Motor neuron (in vitro differentiated cells): ENCODE measurements at places on chromosomes 2 and 18.

DNA sequence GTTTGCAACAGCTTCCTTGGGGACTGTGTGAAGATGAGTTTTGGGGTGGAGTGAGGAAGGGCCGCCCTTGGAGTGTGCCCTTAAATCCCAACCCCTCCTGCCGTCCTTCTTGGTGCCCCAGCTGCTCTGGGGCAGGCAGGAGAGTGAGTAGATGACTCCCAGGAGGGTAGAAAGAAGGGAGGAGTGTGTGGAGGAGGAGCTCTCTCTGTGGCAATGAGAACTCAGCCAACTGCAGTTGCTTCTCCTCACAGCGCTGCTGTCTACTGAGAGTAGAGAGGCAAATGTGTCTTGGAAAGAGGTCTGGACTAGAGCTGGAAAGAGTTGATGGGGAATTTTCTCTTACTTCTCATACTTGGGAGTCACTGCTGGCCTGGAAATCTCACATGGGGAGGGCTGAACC is 21.8 kb upstream of the SIX2 start:
- no peak for ATAC-seq

- no peak for ATAC-seq
These were observed 35.8 kb downstream of the ANXA4 start for GRCh38 chr2:69777786-69778105.

GRCh38 chr2:43110442-43110871 is 115.9 kb downstream of the ZFP36L2 start:
- ATAC-seq, result peak; percentile 22

- no peak for ATAC-seq
These were observed 120.8 kb downstream of the GAREM1 start for GRCh38 chr18:32349728-32350395.

GRCh38 chr2:108907822-108908712 is 81.0 kb downstream of the EDAR start:
- ATAC-seq, result no peak

GRCh38 chr2:111626037-111626864 is 257.7 kb downstream of the ANAPC1 start:
- no peak for ATAC-seq

DNA sequence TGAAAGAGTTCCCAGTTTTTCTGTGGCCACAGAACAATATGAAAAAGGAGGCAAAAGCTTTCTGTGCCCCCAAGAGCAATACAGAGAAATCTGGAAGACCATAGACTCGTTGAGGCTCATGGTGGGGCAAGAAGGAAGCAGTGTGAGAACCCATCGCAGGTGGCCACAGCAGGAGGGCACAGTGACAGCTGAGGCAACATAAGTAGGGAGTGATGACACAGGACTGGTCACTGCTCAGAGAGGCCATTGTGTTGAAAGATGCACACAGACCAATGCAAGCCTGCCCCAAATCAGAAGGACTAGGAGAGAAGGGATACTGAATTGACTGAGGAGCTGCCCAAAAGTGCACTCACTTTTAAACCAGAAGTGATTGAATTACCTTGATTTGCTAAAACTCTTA is 483.6 kb downstream of the EPHA4 start:
- no peak for ATAC-seq

GRCh38 chr18:46028536-46028891 is 43.5 kb downstream of the PSTPIP2 start:
- ATAC-seq, result no peak

GRCh38 chr2:26696351-26696816 is 3.9 kb downstream of the KCNK3 start:
- ATAC-seq, result peak; percentile 60

- no peak for ATAC-seq
These were observed 187.1 kb upstream of the OSR1 start for GRCh38 chr2:19545507-19545906.

GRCh38 chr2:198337368-198337767 is 533.0 kb downstream of the PLCL1 start:
- ATAC-seq, result no peak

GRCh38 chr2:182077448-182078142 is 91.9 kb downstream of the PPP1R1C start:
- peak; percentile 85 for ATAC-seq

GRCh38 chr2:69083235-69083748 is 70.3 kb downstream of the ANTXR1 start:
- peak; percentile 48 for ATAC-seq

- no peak for ATAC-seq
These were observed 42.3 kb upstream of the FHOD3 start for GRCh38 chr18:36255072-36255698.

GRCh38 chr2:240384711-240385450 is 50.6 kb upstream of the GPC1 start:
- no peak for ATAC-seq

- ATAC-seq, result no peak
These were observed 59.9 kb downstream of the CRIM1 start for GRCh38 chr2:36415381-36416022.

DNA sequence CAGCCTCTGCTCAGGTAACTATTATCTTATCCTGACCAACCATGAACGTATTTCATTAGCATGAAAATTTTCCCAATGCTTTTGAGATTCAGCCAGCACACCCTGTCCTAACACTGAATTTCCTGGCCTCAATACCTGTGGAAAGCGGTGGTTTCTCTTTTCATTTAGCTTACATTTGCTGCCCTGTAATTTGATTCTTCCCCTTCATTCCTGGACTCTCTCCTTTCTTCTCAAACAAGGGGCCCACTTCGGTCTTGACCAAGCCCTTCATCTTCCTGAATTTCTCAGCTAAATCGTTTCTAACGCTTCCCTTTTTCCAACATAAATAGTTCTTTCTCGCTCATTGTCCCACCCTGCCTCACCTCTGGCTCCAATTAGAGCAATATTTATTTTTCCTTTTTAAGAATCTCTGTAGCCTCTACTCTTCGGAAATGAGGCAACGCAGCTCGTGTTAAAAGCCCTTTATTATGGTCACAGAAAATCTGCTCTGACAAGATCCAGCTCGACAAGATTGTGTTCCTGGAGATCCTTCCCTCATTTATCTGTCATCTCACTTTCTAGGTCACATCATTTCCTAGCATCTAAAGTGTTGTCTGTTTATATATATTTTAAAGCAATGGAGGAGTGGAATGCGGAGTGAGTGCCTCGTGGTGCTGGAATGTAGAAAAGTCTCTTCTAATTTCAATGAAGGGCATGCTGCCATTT is 49.5 kb upstream of the BCL11A start:
- ATAC-seq, result no peak

GRCh38 chr2:66387016-66387753 is 47.7 kb upstream of the MEIS1 start:
- no peak for ATAC-seq

DNA sequence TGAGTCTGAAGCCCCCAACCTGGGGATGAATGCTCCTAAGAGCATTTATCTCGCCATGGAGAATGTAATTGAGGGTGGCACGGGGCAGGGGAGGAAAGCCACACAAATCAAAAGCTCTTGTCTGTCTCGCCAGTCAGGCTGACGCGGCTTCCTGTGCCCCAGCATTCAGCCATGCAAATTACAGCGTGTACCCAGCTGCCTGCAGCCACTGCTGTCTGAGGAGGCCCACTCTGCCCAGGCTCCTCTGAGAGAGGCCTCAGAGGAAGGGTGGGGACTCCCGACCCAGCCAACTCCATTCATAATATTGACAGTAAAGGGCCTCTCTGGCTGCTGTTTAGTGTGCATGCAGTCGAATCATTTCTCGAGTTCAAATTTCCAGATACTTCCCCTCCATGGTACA is 22.0 kb downstream of the SMAD7 start:
- ATAC-seq, result peak; percentile 89

- ATAC-seq, result peak; percentile 94
These were observed 256.5 kb downstream of the TPGS2 start for GRCh38 chr18:36572135-36572856.

DNA sequence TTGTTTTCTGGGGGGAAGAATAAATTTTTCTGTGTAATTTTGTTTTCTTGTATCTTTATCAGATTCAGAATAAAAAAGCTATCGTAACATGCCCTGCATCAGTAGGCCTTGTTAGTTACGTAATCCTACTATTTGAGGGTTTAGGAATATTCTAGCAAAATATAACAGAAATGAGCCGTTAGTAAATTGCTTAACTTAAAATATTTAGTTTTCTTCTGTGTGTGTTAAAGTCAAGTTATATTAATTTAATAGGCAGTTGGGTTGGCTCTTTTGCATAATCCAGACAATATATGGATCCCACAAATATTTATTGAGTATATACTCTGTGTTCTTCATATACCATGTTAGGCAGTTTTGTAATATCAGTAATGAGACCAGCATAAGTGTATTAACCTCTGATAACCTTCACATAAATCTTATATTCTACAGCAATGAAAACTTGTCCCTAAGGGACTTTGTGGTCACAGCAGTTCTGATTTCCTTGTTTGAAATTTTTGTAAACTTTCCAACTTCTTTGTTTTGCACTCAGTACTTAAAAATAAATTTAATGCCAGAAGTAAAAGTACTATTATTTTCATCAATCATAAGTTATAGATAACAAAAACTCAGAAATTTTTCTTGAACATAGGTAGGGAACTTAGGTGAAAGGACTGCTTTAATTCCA is 151.9 kb downstream of the FMNL2 start:
- ATAC-seq, result no peak

- no peak for ATAC-seq
These were observed 928.3 kb upstream of the NRXN1 start for GRCh38 chr2:51960281-51960680.

GRCh38 chr18:76414936-76415621 is 80.0 kb downstream of the ZNF516 start:
- no peak for ATAC-seq

- no peak for ATAC-seq
These were observed 171.0 kb downstream of the ZBTB7C start for GRCh38 chr18:48238206-48238605.

DNA sequence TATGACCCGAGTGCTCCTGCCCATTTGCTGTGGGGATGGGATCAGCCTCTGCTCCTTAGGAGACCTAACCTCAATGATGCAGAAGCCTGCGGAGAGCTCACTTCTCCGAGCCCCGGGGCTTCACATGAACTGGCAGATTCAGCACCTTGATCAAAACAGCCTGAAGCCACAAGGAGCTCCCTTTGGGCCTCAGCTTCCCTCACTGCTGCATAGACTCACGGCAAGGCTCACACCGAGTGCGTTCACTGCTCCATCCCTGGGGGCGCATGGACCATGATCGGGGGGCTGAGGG is 33.0 kb downstream of the CRACDL start:
- ATAC-seq, result no peak

- no peak for ATAC-seq
These were observed 109.1 kb upstream of the ID2 start for GRCh38 chr2:8572712-8573233.

GRCh38 chr2:198483051-198483450 is 678.7 kb downstream of the PLCL1 start:
- no peak for ATAC-seq

GRCh38 chr2:100194951-100195350 is 52.6 kb upstream of the AFF3 start:
- no peak for ATAC-seq

DNA sequence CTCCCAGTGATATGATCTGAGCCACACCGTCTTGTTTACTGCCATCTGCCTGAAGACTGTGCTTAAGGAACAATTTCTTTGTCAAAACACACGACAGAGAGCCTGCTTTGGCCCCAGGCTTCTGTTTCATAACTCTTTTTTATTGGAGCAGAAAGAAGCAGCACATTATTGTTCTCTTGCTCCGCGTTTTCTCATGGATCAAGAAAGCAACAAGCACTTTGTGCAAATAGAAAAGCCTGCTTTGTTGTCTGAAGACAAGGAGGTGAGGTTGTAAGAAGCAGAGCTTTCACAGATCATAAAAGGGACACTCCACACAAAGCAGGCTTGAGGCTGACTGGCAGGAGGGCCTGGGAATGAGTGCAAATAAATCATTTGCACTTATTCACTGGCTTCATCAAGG is 118.3 kb upstream of the FAM136A start:
- peak; percentile 86 for ATAC-seq

GRCh38 chr2:25417715-25418369 is 76.1 kb upstream of the DNMT3A start:
- no peak for ATAC-seq

GRCh38 chr18:75898651-75899050 is 471.1 kb upstream of the SMIM21 start:
- ATAC-seq, result peak; percentile 26

- no peak for ATAC-seq
These were observed 63.5 kb downstream of the COL5A2 start for GRCh38 chr2:189116087-189116486.

DNA sequence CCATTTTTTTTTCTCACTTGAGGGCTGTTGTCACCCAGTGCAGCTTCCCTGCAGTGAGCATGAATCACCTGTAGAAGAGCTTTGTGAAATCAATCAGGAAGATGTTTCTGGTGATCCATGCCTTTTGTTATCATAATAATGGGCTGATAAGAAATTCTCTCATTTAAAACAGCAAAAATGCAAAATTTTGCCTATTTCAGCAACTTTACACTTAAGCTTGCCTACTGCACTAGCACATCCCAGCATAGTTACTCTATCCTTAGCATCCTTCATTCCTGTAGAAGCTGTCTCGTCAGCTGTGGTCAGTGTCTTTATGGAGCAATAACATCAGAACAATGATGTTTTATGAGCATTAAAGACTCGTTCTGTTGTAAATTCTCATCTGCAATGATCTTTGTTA is 178.6 kb upstream of the ZNF804A start:
- ATAC-seq, result no peak

- no peak for ATAC-seq
These were observed 2.6 kb upstream of the GPR35 start for GRCh38 chr2:240622531-240623235.

DNA sequence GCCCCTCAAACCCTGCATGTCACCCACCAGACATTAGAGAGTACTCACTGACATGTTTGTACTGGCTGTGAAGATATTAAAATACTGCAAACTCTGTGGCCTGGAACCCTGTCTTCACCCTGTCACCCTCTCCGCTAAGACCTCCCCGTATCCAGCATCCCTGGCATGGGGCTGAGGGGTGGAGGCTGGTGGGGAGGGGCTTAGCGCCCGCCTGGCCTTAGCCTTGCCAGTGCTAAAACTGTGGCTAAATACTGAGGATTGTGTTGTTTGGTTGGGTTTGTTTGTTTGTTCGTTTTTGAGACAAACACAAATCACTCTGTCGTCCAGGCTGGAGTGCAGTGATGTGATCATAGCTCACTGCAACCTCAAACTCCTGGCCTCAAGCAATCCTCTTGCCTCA is 1.8 kb downstream of the PSTPIP2 start:
- ATAC-seq, result no peak

DNA sequence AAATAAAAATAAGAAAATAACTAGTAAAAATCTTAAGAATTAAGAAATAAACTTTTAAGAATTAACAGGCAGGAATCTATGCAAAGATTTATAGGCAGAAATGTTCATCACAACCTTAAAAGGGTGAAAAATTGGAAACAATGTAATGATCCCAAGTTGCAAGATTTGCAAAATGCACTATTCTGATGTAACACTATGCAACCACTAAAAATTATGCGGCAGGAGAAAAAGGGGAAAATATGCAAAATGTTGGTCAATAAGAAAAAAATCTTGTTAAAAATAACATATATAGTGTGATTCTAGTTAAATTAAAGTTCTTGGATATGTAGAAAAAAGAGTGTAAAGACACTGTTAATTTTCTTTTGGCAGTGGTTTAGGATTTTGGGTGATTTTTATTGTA is 132.8 kb downstream of the UPP2 start:
- no peak for ATAC-seq
